Stimulated activated CD8-positive, alpha-beta memory T cell treated with anti-CD3 and anti-CD28 coated beads, Interleukin-15, amount 100 ng/mL, for 48 hours (primary cell): ENCODE measurements at places on chromosomes 4 and X.

DNA sequence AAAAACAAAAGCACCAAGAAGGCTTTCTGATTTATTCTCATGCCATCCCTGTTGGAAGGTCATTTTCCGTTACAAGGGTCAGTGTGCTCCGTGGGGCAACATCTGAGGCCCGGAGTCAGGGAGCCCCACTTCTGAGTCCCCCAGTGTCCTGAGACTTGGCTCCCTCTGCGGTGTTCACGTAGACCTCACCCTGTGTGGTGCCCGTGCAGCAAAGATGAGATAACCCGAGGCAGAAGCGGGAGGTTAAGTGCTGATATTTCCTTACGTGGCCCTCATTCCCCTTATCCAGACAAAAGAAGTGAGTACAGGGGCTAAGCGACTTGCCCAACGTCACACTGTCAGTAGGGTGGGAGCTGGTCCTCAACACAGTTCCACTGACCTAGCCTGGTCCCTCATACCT lies 3.5 kb downstream of the JAKMIP1 start:
- no peak for DNase-seq

DNA sequence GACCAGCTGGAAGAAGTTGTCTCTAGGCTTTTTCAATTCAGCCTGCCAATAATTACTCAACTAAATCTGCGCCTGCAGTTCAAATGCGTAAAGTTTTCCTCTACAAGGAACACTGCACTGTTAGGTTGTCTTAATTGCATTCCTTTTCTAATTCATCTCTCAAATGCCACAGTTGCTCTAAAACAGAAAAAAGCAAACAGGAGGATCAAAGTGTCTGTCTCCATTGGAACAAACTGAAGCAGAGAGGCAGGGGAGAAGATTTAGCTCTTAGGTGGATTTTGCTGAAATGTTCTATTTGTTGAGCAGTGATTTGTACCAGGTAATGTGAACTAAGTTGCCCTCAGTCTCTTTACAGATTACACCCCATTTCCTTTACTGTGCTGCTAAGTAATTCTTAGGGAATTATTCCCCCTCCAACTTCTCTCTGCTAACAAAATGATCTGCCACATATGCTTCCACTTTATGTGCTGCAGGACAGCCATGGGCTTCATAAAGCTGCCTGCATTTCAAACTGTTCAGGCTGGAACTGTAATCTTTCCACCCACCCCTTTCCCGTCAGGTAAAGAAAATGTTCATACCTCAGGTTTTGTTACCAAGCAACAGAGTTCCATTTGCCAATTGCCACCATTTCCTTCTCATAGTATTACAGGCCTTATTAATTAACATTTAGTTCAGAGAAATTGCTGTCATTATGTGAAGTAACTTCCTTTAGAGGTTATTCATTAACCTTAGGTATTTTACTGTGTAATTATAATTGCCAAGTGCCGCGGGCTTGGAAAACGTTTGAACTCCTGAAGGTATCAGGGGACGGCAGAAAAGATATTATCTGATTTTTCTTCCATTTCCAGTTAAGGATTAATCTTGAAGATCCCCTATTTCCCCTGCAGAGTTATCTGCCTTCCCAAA lies 149.3 kb downstream of the SPRY1 start:
- no peak for DNase-seq

DNA sequence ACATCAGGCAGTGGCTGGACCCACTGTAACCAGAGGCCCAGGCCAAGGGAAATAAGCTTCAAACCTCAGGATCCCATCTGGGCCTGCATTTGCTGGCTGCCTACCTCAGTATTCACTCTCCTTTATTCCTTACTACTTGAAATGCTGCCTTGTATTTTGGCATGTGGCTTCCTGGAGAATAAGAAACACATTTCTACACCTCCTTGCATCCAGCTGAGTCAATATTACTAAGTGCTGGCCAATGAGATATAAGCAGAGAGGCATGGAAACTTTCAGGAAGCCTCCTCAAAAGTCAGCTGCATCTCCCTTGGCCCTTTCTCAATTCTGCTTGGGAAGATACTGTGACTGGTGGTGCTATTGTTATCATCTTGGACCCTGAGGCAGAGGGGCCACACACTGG lies 59.8 kb upstream of the RELL1 start:
- no peak for DNase-seq

- no peak for DNase-seq
Measured at GRCh38 chr4:119093042-119093827, 42.4 kb upstream of the MYOZ2 start.

GRCh38 chr4:100876546-100876945 lies 358.7 kb upstream of the EMCN start:
- DNase-seq = no peak
